T-cell (primary cell): ENCODE measurements at places on chromosomes 1 and 21. TPM values are rescaled to one million over a fixed set of nuclear protein-coding genes. Genes with fewer than 3 reads are reported as not detected.

OTUD7B gene
- 13.7 TPM for total RNA-seq

DNA sequence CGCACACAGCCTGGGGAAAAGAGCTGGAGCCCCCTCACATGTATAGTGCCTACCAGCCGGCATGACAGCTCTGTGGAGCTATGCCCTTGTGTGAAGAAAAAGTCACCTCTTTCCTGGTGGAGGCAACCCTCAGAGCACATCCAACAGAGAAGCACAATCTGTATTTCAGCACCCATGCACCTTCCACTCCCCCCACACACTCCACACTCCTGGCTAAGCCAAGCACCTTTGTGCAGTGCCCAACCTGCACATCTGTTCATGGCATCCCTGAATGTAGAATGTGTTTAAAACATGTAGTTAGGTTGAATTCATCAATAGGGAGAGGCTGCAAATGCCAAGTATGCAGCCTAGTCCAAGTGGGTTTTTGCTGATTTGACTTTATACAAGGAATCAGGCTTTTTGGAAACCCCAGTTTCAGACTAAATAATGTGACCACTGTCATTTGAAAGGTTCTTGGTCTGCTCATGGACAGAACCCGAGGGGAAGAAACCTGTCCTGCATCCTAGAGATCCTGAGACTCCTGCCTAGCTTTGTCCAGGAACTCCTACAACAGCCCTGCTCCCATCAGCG, 197.1 kb downstream of the TOMM20 start:
- H3K27ac ChIP-seq, result no peak overlapping the region
- no peak for DNase-seq
- H3K4me3 ChIP-seq, result no peak overlapping the region
- H3K36me3 ChIP-seq, result no peaks in the 10 kb centered on the region
- H3K27me3 ChIP-seq, result no peaks in the 10 kb centered on the region

- H3K4me3 ChIP-seq, result no peak overlapping the region
- no peak for DNase-seq
- H3K27me3 ChIP-seq, result peaks cover 4% of the 10 kb centered on the region
- H3K4me1 ChIP-seq, result no peaks in the 10 kb centered on the region
Observed at GRCh38 chr1:14875524-14876509, 277.3 kb downstream of the KAZN start.

- H3K4me3 ChIP-seq, result no peak overlapping the region
- no peaks in the 10 kb centered on the region for H3K4me1 ChIP-seq
- DNase-seq, result no peak
- H3K27ac ChIP-seq, result no peak overlapping the region
Observed at GRCh38 chr1:29825941-29826415, 589.7 kb downstream of the PTPRU start.

GRCh38 chr1:15714406-15715136, 21.5 kb upstream of the SLC25A34 start:
- no peaks in the 10 kb centered on the region for H3K27me3 ChIP-seq
- no peak for DNase-seq
- H3K4me3 ChIP-seq, result no peak overlapping the region
- H3K27ac ChIP-seq, result no peak overlapping the region
- peaks cover 34% of the 10 kb centered on the region for H3K36me3 ChIP-seq
- no peaks in the 10 kb centered on the region for H3K4me1 ChIP-seq

DNA sequence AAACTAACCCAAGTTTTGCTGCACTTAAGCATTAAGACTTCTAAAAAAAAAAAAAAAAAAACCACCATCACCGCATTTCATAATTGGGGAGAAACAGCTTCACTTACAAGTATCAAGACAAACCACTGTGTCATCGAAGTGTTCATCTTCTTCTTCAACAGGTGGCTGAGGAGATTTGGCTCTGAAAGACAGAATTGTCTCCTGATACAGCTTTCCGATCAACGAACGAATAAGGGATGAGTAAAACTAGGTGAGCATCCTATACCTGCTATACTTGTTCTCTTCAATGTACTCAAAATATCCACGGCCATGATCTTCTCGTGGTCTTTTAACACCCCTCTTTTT, 2.0 kb downstream of the HNRNPU start:
- H3K4me3 ChIP-seq, result peak overlapping the region; percentile 59
- DNase-seq, result no peak
- H3K27ac ChIP-seq, result peak overlapping the region; percentile 100
- peaks cover 4% of the 10 kb centered on the region for H3K36me3 ChIP-seq
- no peaks in the 10 kb centered on the region for H3K27me3 ChIP-seq
- peaks cover 41% of the 10 kb centered on the region for H3K4me1 ChIP-seq

PGBD5 gene
- total RNA-seq, result 0.09 TPM

TMEM50B gene
- total RNA-seq, result 98.9 TPM

GRCh38 chr1:96519851-96520578, 201.6 kb upstream of the PTBP2 start:
- no peak overlapping the region for H3K27ac ChIP-seq
- no peaks in the 10 kb centered on the region for H3K27me3 ChIP-seq
- no peak for DNase-seq
- H3K4me1 ChIP-seq, result no peaks in the 10 kb centered on the region

- H3K27me3 ChIP-seq, result no peaks in the 10 kb centered on the region
- DNase-seq, result no peak
- no peaks in the 10 kb centered on the region for H3K4me1 ChIP-seq
- no peak overlapping the region for H3K27ac ChIP-seq
- no peak overlapping the region for H3K4me3 ChIP-seq
- no peaks in the 10 kb centered on the region for H3K36me3 ChIP-seq
Observed at GRCh38 chr1:30418939-30419720, 304.3 kb downstream of the MATN1 start.

GRCh38 chr1:98988904-98989555, 15.6 kb downstream of the PLPPR5 start:
- no peaks in the 10 kb centered on the region for H3K36me3 ChIP-seq
- no peaks in the 10 kb centered on the region for H3K27me3 ChIP-seq
- H3K4me3 ChIP-seq, result no peak overlapping the region

- H3K4me3 ChIP-seq, result no peak overlapping the region
- no peaks in the 10 kb centered on the region for H3K27me3 ChIP-seq
- H3K27ac ChIP-seq, result no peak overlapping the region
- peaks cover 63% of the 10 kb centered on the region for H3K36me3 ChIP-seq
Observed at GRCh38 chr1:29094433-29094832, 29.3 kb downstream of the TMEM200B start.

DNA sequence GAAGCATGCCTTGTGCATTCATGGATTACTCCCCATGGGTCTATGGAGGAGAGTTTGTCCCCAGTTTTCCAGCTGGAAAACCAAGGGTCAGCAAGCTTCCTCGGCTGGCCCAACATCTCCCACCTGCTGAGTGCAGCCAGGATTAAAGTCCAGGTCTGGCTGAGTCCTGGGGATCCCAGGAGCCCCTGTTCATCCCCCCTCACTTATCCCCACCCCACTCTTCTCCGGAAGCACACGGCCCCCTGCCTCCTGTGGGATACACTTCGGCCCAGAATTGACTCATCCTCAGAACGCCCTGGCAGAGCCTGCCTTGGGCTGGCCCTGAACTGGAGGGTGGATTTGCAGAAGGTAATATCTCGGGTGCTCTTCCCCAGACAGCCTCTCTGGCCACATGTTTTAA, 276.1 kb downstream of the NPHP4 start:
- no peaks in the 10 kb centered on the region for H3K36me3 ChIP-seq
- peaks cover 27% of the 10 kb centered on the region for H3K27me3 ChIP-seq
- no peak for DNase-seq
- H3K4me3 ChIP-seq, result no peak overlapping the region
- no peak overlapping the region for H3K27ac ChIP-seq

TSPAN1 gene
- 0.53 TPM for total RNA-seq

DNA sequence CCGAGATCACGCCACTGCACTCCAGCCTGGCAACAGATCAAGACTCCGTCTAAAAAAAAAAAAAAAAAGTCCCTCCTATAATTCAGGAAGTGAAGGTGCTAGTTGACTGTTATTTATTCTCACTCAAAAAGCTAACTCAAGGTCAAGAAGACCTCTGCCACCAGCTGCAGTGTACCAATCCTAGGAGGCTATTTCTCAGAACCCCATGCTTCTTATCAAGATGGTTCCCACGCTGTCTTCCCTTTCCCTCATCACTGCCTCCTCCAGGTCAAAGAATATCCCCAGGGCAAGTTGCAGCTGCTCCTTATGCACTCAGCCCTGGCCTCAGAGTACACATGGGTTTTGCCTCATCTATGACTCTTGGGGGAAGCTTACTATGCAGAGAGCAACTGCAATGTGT, 53.6 kb downstream of the RERE start:
- H3K4me3 ChIP-seq, result no peak overlapping the region
- H3K36me3 ChIP-seq, result peaks cover 5% of the 10 kb centered on the region
- no peaks in the 10 kb centered on the region for H3K4me1 ChIP-seq
- no peak overlapping the region for H3K27ac ChIP-seq
- no peak for DNase-seq
- no peaks in the 10 kb centered on the region for H3K27me3 ChIP-seq

DNA sequence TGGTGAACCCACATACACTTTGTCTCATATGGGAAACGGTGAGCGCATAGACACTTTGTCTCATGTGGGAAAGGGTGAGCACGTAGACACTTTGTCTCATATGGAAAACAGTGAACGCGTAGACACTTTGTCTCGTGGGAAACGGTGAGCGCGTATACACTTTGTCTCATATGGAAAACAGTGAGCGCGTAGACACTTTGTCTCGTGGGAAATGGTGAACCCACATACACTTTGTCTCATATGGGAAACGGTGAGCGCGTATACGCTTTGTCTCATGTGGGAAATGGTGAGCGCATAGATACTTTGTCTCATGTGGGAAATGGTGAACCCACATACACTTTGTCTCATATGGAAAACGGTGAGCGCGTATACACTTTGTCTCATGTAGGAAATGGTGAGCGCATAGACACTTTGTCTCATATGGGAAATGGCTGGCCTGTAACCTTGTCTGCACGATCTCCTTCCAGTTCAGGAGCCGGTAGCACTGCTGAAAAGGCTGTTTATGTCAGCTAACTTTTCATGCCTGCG, 50.7 kb upstream of the TRAPPC10 start:
- DNase-seq, result peak; percentile 10
- H3K4me3 ChIP-seq, result no peak overlapping the region

GRCh38 chr1:64518692-64519481, 49.0 kb downstream of the CACHD1 start:
- no peak overlapping the region for H3K4me3 ChIP-seq
- no peaks in the 10 kb centered on the region for H3K4me1 ChIP-seq
- no peaks in the 10 kb centered on the region for H3K36me3 ChIP-seq
- no peaks in the 10 kb centered on the region for H3K27me3 ChIP-seq

DNA sequence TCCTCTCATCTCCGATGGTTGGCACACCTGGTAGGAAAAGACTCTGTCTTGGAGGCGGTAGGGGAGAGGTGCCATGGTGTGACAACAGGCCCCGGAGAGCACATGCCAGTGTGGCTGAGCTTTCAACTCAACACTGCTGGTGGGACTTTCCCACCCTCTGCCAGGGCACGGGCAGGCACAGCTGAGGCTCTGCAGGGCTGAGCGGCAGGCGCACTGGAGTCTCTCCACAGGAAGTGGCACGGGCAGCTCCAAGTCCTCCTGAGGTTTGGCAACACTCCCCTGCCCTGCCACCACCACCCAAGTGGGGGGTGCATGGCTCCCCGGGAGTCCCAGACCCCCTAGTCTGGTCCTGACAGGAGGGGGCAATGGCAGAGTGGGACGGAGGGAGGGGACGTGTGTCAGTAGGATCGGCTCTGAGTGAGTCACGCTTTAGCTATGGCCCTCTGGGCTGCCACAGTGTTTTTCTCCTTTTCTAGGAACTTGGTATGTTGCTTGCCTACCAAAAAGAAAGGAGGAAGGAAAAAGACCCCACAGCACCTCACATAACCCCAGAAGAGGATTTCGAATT, 27.3 kb upstream of the EVA1B start:
- H3K36me3 ChIP-seq, result peaks cover 57% of the 10 kb centered on the region
- DNase-seq, result peak; percentile 77
- no peaks in the 10 kb centered on the region for H3K27me3 ChIP-seq
- peak overlapping the region; percentile 8 for H3K27ac ChIP-seq
- no peak overlapping the region for H3K4me3 ChIP-seq

DNA sequence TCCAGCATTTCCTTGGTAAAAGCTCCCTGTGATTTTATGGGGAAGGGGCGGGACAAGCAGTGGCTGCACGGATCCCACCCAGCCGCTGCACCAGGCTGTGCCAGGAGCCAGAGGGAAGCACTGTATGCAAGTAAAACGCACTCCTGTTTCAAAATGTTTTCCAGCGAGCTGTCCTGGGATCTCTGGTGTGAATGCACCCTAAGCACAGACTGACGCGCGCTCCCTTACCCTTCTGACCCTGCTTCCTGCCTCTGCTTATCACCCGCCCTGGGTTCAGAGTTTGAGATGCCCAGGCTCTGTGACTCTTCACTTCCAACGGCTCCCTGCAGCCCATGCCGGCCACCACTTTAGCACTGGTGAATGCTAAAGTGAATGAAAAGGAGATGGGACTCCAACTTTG, 131.2 kb downstream of the RHOU start:
- H3K27me3 ChIP-seq, result no peaks in the 10 kb centered on the region
- no peaks in the 10 kb centered on the region for H3K36me3 ChIP-seq
- H3K27ac ChIP-seq, result no peak overlapping the region

DNA sequence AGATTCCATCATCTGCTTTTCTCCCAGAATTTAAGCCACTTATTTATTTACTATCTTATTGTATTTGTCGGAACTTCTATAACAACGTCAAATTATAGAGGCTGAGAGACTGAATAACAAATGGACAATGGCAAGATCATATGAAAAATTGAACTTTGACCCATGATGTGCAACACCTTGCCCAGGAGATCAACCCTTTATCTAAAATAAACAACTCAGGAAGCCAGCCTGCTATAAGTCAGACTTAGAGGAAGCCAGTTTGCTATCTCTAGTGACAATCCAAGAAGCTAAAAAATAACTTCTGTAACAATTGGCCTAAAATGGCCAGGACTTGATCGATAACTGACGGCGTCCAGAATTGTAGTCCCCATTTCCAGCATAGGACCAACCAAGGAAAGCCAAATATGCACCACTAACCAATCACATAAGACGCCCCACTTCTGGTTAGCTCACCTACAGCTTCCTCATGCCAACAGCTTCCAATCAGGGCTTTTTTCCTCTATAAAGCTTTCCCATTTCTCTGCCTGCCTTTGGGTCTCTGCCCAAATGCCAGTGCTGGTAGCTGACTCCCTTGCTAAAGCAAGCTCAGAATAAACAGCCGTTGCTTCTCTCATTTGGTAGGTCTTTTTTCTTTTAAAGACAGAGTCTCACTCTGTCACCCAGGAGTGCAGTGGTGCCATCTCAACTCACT, 28.5 kb downstream of the ANP32E start:
- H3K27ac ChIP-seq, result no peak overlapping the region
- DNase-seq, result no peak
- no peaks in the 10 kb centered on the region for H3K4me1 ChIP-seq

GRCh38 chr1:182217071-182217470, 155.6 kb upstream of the ZNF648 start:
- no peak for DNase-seq
- no peaks in the 10 kb centered on the region for H3K36me3 ChIP-seq
- H3K4me3 ChIP-seq, result no peak overlapping the region
- no peaks in the 10 kb centered on the region for H3K4me1 ChIP-seq
